ENCODE measurements at places on chromosomes 5 and 9.

DNA sequence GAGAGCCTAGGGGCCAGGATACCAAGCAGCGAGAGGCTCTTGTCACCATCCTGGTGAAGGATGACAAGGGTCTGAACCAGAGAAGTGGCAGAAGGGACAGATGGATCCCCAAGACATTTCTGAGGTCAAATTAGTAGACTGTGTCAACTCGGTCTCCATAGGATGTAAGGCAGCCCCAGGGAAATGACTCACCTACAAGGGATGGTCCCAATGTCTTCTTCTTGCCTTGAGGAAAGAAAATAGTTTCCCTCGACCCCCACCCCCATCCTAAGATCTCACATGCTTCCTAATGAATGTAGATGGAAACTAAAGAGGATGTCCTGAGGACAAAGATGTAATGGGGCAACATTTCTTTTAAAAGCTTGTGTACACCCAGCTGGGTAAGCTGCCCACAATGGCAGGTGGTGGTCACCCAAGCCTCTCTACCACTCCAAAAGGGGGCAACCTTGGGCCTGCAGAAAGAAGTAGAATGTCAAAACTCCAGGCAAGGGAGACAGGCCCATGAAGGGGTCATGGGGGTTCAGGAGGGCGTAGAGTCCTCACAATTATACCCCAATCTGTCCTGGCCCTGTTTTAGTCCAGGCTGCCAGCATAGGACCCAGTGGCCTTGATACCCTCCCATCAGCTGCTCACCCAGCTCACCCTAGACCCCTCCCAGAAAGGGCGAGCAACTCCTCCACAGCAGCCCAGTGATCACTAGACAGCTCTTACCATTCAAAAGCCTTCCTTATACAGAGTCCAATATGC, 187.4 kb downstream of the ACTL7B start:
- DNase-seq = no peak

DNA sequence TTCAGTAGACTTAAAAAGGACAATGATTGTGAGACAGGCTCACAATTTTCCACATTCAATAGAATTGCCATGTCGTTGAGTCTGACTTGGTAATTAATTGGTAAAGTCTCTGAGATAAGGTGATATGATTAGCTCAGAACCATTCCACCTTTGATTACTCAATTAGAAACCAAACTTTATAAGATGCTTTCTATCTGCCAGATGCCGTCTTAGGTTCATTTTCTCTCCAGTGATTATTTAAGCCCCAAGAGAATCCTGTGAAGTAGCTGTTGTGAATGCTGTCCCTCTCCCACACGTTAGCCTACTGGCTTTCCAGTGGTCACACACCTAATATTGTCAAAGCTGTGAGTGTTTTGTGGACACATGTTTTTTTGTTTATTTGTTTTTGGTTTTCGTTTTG, 528.9 kb upstream of the ZNF462 start:
- no peak for DNase-seq

GRCh38 chr5:171826132-171826531, 40.5 kb downstream of the SMIM23 start:
- no peak for DNase-seq

- DNase-seq = no peak
Observed at GRCh38 chr5:66848749-66849641, 252.8 kb downstream of the MAST4 start.

GRCh38 chr9:129839324-129840023, 4.2 kb downstream of the USP20 start:
- no peak for DNase-seq

GRCh38 chr5:56019306-56020272, 24.8 kb upstream of the IL6ST start:
- no peak for DNase-seq

DNA sequence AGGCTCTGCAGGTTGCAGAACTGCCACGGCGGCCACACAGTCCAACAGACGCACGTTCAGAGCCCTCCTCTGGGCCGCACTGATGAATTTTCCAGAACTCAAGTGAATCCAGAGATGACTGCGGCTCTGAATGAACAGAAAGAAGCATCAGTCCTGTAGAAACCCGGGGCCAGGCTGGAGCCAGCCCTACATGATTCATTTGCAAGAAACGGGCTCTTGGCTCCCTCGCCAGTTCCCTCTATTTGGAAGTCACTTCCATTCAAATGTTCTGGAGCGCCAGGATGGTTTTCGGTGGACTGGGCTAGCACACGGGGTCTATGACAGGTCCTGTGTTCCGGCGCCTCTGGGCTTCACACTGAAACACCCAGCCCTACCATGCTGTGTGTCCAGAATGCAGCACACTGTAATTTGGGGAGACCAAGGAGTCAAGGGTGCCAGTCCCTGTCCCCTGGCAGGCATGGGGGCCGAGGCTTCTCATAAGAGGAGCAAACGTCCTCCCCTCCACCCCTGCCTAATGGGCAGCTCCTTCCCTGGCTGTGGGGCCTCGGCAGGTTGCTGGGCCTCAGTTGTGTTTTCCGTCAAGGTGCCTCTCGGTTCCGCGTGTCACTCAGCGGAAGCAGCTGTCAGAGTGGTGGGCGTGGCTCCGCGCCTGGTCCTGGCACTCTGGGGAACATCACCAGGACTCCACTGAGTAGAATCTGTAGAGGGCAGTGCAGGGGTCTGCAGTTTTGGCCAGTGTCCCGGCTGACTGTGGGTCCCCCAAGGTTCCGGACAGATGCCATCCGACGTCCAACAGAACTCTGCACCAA, 18.1 kb upstream of the COL5A1 start:
- no peak for DNase-seq

GRCh38 chr5:80239680-80240367, 16.0 kb downstream of the SERINC5 start:
- no peak for DNase-seq

GRCh38 chr9:107018861-107019545, 156.0 kb downstream of the ZNF462 start:
- DNase-seq = no peak

DNA sequence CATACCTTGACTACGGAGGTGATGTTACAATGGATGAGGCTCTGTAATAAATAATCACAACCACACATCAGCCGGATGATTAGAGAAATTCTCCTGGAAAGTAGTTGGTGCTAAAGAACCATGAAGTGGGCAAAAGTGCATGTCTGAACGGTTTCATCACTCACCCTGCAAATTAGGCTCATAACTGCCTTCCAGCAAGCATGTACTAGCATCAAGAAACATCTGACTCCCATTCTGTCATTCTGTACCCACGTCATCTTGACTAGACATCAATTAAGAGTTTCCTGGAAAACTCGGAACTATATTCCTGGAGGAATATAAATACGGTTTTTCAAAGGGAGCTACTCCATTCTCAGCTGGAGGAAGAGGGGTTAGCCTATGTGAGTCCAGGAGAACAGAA, 52.2 kb downstream of the HSD17B3 start:
- no peak for DNase-seq

GRCh38 chr5:176670449-176670848, 23.2 kb downstream of the TSPAN17 start:
- DNase-seq = no peak

DNA sequence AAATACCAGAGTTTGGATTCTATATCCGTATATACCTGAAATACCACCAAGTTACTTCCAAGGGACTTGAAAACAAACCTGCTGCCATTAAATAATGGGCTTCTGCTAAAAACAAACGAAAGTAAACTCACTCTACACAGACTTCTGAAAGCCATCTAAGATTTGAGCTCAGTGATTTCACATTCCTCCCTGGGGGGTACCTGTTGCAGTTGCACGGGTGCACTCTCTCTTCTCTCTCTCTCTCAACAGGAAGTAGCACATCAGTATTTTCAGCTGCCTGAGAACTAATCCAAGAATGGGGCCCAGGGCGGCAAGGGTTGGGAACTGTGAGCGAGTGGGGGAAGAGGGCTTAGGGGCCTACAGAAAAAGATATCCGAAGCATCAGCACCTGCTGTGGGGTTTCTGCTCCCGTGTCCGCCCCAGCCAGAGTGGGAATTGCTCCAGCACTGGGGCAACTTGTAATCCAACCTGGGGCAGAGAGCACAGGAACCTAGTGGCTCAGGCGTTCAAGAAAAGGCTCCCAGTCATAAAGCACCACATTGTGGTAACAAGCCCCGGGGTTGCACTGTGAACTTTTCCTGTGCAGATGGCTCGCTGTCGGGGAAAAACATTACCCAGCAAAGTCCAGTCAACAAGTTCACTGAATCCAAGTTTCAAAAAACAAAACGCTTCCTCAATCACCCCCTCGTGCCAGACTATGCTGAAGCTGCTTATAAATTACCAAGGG, 99.8 kb downstream of the EFNA5 start:
- peak; percentile 55 for DNase-seq

DNA sequence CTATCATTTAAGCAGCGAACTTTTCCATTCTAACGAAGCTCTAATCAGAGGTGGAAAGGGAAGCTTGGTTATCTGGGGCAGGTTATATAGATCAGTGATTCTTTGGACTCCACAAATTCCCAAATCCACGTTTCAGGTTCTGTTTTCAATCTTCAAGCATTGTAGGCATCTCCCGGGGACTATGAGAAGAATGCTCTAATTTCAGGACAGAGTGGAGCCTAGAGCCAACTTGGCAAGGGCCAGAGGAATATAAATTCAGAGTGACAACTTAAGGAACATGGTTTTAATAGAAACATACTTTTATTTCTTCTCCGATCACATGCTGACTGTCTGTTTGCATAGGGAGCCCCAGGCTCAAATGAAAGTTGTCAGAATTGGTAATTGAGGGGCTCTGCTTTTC, 514.0 kb upstream of the KLF4 start:
- no peak for DNase-seq

- DNase-seq = no peak
Observed at GRCh38 chr5:82158755-82159413, 119.3 kb downstream of the RPS23 start.

GRCh38 chr5:53126521-53126920, 17.0 kb upstream of the MOCS2 start:
- no peak for DNase-seq

DNA sequence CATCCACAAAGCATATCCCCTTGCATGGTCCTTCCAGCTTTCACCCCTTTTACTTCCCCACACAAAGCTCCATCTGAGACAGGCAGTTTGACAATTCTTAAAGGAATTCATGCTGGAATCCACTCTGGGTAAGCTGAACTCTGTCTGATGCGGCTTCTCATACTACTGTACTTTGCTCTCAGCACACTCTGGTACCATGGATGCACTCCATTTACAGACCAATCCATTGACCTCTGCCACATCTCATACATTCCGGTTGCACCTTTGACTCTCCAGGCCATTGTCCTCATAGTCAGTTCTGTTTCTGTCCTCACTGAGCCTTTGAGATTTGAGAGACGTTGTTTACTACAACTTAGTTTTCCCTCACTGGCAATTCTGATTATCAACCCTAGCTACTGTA, 12.2 kb downstream of the SPATA9 start:
- no peak for DNase-seq

- DNase-seq = no peak
Observed at GRCh38 chr9:4137234-4137633, 162.6 kb downstream of the GLIS3 start.

- DNase-seq = no peak
Observed at GRCh38 chr5:64207978-64208377, 42.3 kb downstream of the RNF180 start.

DNA sequence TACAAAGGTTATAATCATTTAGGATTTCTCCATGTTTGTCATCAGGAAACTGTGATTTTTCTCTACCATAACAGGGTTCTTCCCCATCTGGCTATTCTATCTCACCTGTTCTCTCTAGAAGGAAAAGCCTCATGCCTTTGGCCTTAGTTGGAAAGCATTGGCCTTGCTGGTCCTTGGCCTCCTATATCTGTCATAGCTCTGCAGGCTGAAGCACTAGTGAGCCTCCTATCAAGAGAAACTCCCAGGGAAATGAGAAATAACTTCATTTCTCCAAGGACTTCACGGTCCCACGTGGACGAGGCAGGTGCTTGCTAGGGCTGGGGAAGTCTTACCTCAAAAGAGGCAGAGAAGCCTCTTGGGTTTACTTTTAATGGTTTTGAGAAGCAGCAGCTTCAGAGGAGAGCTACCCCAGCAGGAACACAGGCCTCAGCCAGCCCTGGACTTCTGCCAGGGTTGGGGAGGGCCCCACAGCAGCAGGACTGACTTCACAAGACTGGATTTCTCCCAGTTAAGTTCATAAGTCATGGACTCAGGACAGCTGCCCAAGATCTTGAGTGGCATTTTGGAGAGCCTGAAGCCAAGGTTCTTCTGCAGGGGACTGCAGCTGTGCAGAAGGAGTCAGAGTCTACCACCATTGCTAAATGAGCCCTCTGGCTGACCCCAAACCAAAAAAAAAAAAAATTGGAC, 15.8 kb upstream of the PSAT1 start:
- no peak for DNase-seq

- DNase-seq = no peak
Observed at GRCh38 chr5:58635416-58635815, 52.5 kb downstream of the RAB3C start.

GRCh38 chr5:74974451-74975091, 77.8 kb downstream of the GCNT4 start:
- no peak for DNase-seq
